ENCODE measurements at places on chromosomes 6 and 20.

DNA sequence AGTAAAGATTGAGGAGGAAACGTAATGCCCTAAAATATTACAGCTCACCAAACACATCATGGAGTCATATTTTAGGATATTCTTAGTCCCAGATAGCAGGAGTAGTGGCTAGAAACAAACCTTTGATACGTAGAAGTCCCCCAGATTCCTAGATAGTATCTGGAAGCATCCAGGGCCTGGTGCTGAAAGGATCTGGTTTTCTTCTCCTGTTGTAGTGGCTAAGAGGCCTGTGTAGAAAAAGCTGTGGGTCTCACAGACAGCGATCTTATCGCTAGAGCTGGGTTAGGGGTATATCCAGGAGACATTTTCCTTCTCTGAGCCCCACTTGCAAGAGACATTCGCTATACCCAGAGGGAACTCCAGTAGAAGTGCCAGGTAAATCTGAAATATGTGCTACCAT, 139.9 kb downstream of the KCNQ5 start:
- no peak for DNase-seq

DNA sequence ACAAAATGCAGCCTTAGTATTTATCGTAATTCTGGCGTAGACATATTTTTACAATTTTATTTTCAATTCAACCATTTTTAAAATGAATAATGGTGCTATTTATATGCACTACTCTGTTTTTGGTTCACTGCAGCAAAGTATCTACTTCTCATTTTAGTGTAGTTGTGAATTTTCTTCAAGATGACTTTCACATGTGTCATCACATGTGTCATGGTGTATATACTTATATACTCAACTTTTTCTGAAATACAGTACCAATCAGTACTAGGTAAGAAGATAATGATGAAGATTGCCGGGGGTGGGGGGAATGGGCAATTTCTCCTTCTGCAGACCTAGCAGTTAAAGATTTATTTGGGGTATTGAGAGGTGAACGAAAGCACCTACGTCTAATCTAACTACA, 634.5 kb downstream of the PHF3 start:
- DNase-seq, result no peak

GRCh38 chr6:49713346-49713745, at the start of gene CRISP2:
TSS of gene CRISP2 (minus strand) at chr6:49713543. CDS start at chr6:49709196, 4,347 bp downstream.
- no peak for DNase-seq

DNA sequence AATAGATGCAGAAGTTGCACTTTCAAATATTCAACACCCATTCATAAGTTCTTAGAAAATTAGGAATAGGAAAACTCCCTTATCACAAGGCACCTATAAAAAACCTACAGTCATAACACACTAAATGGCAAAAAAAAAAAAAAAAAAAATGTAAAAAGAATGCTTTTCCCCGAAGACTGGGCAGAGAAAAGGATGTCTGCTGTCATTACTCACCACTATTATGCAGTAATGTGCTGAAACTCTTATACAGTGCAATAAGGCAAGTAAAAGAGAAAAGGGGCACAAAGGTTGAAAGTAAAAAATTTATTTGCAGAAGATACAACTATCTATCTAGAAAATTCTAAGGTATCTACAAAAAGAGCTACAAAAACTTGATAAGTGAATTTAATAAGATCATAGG, 607.8 kb upstream of the ARID1B start:
- DNase-seq, result no peak

DNA sequence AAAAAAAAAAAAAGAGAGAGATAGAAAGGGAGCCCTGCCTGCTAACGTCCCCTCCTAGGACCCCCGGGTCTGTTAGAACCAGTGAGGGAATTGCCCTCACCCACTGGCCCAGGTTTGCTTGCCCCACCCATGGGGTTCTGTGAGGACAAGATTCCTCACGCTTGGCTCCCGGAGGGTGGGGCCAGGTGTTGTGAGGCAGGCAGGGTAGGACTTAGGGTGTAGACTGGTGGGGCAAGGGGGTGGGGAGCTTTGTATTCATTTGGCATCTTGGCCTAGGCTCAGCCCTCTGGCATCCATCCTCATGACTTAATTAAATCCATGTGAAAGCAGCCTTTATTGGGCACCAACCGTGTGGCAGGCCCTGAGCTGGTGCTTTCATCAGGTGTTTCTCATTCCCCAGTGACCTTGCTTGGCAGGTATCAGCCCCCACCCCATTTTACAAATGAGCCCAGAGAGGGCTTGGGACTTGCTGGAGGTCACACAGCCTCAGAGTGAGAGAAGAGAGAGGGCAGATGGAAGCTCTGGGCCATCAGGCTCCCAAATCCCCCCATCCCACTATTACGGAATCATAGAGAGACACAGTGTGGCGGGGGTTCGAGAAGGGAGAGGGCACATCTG, 19.0 kb downstream of the RAB44 start:
- DNase-seq, result no peak

Data from H54 (cell line).